ENCODE measurements at places on chromosomes 7 and 10.

DNA sequence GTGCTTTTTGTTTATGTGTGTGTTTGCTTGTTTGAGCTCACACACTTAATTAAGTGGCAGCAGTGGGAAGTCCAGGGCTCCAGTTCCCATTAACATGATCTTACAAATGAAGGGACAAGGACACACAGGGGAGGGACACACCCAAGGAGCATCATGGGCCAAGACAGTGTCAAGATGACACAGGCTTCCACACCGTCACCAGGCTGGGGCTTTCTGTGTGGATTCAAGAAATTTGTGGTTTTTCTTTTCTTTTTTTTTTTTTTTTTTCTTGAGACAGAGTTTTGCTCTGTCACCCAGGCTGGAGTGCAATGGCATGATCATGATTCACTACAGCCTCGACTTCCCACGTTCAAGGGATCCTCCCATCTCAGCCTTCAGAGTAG lies 173.6 kb downstream of the KIAA1217 start:
- DNase-seq = no peak

- DNase-seq = no peak
These were observed 18.9 kb upstream of the NRBF2 start for GRCh38 chr10:63114031-63114814.

DNA sequence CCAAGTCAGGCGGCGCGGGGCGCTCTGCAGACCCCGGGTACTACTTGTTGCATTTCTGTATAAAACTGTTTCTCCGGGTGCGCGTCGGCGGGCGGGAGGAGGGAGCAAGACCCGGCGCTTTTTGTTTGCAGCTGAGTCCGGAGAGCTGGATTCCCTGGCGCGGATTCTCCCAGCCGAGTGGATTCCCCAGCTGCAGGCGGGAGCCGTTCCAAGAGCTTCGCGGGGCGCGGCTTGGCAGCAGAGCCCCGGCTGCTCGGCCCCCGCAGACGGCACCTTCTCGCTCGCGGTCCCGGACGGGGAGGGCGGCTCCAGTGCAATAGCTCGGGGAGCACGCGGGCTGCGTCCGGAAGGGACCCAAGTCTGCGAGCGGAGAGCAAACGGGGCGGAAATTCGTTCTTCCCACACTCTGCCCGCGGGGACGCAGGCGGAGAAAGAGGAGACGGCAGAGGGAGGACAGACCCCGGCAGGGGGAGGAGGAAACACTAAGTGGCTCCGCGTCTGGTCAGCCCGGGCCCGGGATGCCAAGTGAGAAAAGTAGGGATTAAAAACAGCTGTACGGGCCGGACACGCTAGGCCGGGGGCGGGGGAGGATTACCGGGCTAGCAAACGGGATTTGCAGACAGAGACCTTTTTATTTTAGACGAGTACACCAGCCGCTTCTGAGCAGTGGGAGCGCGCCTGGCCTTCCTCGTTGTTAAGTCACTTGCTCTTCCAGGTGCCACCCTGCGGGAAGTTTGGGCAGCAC lies at the start of gene TRIL:
TSS of gene TRIL (minus strand) at position 96 of the 745 bp plus-strand sequence. CDS start 284 bp downstream, outside the sequence.
- no peak for DNase-seq

- no peak for DNase-seq
These were observed 2.7 kb downstream of the BICC1 start for GRCh38 chr10:58515291-58515941.

DNA sequence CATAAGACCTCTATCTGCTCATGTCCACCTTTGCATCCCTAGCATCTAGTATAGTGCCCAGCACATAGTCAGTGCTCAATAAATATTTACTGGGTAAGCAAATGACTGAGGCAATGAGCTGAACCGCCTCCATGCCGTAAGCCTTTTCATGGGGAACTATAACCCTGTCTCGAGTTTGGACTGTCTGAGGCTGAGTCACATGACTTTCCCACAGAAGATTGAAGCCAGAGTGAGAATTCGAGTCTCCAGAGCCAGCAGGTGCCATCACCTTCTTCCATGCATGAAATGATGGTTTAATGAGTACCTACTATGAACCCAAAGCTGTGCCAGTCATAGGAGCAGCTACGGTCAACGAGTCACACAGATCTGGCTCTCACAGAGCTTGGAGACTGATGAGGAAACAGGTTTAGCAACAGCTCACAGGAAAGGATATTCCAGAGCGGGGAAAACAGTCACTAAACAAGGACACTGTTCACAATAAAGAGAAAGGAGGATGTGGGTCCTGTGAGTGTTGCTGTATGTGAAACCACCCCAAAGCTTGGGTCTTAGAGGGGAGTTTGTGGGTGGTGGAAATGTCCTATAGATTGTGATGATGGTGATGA lies 75.2 kb downstream of the TEX36 start:
- no peak for DNase-seq

GRCh38 chr10:82736305-82736704 lies 861.3 kb downstream of the NRG3 start:
- no peak for DNase-seq

GRCh38 chr7:98286093-98286539 lies 4.6 kb downstream of the BRI3 start:
- no peak for DNase-seq

- DNase-seq = no peak
These were observed 159.1 kb downstream of the TMEM26 start for GRCh38 chr10:61294131-61294530.
